ENCODE measurements at places on chromosomes 6 and 20.

- DNase-seq = no peak
These were observed at the start of the genes PACRG and PRKN for GRCh38 chr6:162727322-162728182. Gene PACRG, plus strand, starts transcription at chr6:162727974. Gene PRKN, minus strand, starts transcription at chr6:162727766.

- DNase-seq = no peak
These were observed 14.9 kb downstream of the SYCP2L start for GRCh38 chr6:10901770-10902169.

- no peak for DNase-seq
These were observed 26.2 kb downstream of the E2F3 start for GRCh38 chr6:20427856-20428255.

- DNase-seq = no peak
These were observed 39.3 kb downstream of the VAPB start for GRCh38 chr20:58428364-58428763.

DNA sequence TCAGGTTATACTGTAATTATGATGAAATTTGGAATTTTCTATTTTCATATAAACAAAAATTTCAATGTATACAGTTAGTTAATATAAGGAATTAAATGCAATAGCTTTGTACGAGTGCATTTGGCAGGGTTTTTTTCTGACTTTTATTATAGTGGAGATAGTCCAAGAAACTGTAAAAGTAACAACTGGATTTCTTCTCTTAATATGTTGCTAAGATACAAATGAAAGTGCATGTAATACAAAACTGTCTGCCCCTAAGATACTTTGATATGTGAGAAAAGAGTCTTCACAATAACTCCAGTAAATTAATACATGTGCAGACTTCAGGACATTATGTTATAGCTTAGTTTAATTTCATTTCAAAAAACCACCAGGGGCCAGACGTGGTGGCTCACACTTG lies 721.4 kb downstream of the CBLN4 start:
- DNase-seq = no peak

- no peak for DNase-seq
These were observed 28.3 kb upstream of the SMIM29 start for GRCh38 chr6:34276881-34277762.

- DNase-seq = no peak
These were observed 91.8 kb downstream of the CAP2 start for GRCh38 chr6:17485181-17485580.

DNA sequence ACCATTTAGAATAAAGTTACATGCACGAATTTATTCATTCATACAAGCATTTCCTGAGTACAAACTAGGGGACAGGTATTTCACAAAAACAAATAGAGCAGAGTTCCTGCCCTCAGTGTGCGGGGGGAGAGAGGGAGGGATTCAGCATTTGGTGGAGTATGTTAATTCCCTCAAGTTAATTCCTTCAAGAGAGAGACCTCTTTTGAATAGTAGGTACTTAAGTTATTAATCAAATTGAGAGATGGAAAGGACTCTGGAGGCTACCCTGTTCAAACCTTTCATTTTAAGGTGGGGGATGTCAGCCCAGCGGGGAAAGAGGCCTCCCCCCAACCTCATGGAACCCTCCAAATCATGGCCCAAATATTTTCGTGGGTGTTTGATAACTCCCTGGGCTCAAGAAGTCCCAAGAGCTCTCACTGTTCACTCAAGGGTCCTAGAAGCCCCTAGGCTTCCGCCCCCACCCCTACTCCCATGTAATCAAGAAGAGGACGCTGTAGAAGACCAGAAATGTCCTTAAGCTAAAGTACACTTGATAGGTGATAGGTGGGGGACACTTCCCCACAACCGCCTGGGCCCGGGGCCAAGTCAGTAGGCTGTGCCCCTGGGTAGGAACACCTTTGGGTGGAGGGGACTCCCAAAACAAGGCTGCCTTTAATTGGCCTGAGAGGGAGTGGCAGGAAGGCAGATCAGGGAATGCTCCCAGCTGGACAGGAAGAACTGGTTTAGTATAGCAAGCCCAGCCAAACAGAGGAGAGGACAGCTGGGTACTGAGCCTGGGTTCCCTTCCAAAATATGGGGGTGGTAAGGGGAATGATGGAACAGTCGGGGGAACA lies 2.9 kb downstream of the SDC4 start:
- no peak for DNase-seq

DNA sequence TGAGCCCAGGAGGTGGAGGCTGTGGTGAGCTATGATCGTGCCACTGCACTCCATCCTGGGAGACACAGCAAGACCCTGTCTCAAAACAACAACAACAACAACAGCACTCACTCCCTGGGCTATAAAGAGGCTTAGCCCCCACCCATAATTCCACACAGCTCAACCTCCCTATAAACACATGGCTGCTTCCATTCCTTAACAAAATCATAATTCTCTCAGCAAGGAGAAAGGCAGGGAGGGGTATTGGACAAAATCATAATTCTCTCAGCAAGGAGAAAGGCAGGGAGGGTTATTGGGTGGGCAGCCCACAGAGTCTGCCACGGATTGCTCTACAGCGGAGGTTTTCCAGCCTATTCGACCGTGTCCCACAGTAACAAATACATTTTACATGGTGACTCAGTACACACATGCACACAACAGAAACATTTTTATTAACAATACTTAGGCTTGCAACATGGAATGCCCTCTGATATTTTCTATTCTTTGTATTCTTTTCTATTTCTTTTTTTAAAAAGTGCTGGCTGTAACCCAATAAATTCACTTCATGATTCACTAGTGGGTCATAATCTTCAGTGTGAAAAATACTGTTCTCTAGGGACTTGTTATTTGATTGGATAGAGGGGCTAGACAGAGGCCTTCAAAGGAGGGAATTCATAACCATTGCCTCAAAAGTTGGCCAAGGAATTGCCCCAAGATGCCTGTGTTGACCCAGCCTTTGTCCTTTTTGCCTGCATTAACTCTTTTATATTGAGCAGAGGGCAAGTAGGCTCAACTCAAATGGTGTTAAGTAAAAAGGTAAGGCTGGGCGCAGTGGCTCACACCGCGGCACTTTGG lies 50.6 kb upstream of the ZMYND8 start:
- DNase-seq = no peak

All from HS-27A (cell line).